ENCODE measurements at places on chromosomes 3 and 15.

DNA sequence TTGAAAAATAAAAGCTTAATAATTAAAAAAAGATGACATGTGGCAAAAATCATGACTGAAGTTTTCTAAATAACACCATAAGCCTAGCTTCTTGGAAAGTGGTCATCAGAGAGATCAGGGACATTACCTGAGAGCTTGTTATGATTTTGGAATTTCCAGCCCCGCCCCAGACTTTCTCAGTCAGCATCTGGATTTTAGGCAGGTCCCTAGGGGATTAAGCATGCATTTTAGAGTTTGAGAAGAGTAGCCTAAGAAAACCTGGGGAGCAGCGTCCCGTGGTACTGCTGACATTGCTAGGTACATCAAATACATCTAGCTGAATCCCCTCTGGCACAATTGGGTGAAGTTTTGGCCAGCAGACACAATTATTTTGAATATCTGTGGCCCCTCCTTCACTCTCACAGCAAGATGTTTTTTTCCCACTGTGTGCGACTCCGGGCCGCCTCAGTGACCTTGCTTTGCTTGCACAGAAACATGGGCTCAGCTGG, 58.7 kb upstream of the MEF2A start:
- no peak for DNase-seq

DNA sequence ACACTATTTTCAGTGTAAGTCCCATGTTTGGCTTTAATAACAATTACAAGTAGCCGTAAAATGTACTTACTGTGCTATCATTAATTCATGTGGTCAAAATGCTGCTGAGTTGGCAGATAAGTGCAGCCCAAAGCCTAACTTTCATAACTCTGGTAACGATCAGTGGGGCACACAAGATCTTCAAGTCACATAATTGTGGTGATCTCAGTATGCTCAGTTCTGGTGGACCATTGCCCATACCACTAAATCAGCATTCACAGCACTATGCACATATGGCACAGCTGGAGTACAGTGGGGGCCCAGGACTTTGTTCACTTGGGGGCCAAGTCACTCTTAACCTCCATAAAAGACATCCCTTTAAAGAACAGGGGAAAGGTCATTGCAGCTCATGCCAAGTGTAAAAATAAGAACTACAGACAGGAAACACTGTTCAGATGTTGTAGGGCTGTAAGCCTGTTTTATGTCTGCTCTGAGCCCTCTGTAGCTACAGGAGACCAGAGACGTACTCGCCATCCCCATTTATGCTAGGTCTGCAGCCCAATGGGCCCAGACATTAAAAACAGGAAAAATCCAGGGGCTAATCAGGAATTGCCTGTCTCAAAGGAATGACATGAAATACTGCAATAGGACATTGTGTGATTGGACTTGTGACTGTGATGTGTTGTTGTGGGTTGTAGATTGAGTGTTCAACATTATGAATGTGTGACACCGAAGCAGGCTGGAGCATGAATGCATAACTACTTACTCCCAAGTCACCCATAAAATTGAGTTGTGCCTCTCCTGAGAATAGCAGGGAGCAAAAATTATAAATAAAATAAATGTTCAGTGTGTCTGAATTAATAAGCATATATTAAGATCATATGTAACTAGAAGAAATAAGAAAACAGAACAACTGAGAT, 282.5 kb upstream of the EPHA3 start:
- no peak for DNase-seq

GRCh38 chr3:31227131-31227562, 305.6 kb upstream of the STT3B start:
- DNase-seq: no peak

DNA sequence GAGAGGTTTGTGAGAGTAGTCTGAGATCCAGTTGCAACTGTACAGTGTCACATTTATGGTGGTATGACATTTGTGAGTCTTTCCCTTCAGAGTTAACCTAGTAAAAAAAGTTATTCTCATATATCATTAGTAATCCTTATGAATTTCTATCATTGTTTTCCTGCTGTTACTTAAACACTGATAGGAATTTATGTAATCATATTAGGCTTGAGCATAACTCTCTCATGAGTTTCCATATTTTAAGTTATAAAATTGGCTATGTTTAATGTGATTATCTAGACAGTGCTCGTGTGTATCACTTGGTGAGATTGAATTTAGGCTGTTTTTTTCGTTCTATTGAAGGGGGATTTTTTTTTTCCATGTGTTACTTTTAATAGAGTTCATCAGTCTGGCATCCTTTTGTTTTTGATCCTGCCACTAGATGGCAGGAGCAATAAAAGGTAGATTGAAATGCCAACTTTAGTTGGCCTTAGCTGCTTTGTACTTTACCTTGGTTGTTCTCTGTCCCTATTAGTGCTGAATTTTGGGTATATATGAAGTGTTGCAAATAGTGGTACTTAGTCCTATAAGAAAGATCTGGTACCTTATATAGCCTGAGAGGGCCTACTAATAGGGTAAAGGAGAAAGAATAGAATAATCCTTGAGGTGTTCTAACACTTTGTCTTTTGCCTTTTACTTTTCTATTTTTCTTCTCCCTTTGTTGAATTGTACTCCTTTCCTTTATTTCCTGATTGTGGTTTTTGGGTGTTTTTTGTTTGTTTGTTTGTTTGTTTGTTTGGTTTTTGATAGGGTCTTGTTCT, 17.9 kb downstream of the STT3B start:
- no peak for DNase-seq

- no peak for DNase-seq
These were observed 177.1 kb upstream of the PFN2 start for GRCh38 chr3:150147776-150148175.

- no peak for DNase-seq
These were observed 235.0 kb downstream of the OCA2 start for GRCh38 chr15:27864086-27864485.

DNA sequence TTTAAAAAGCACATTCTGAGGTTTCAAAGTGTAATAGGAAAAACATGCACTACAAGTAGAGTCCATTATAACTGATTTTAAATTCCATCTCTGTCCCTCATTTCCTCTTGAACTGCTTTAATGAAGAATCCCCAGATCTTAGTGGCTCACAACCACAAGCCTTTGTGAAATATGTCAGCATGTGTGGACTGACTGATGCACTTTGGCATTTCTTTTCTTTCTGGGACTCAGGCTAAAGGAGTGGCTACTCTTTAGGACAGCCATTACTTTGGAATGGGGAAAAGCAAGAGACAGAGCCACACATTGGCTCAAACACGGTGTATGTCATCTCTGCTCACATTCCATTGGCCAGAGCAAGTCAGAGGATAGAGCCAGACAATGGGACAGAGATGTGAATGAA, 139.6 kb downstream of the GRM7 start:
- DNase-seq: no peak
